ENCODE measurements at places on chromosomes 7 and 10. TPM values are rescaled to one million over a fixed set of nuclear protein-coding genes. Genes with fewer than 3 reads are reported as not detected.

NEUROD6 gene
- not detected for total RNA-seq

CLDN12 gene
- total RNA-seq = 16.1 TPM

SEMA3C gene
- 127 TPM for total RNA-seq

HOXA2 gene
- 2.5 TPM for total RNA-seq

TMEM229A gene
- total RNA-seq = not detected

SLC16A9 gene
- 0.78 TPM for total RNA-seq

PNLIP gene
- total RNA-seq = 2.1 TPM

TMEM270 gene
- not detected for total RNA-seq

- no peak for DNase-seq
Measured at GRCh38 chr7:96040250-96040772, 268.0 kb downstream of the DYNC1I1 start.

- no peak for DNase-seq
Measured at GRCh38 chr7:155222061-155222460, 75.6 kb upstream of the INSIG1 start.

GRCh38 chr10:58457761-58458616 lies 54.7 kb upstream of the BICC1 start:
- no peak for DNase-seq

- no peak for DNase-seq
Measured at GRCh38 chr10:123102673-123103072, 33.1 kb upstream of the HMX3 start.

DNA sequence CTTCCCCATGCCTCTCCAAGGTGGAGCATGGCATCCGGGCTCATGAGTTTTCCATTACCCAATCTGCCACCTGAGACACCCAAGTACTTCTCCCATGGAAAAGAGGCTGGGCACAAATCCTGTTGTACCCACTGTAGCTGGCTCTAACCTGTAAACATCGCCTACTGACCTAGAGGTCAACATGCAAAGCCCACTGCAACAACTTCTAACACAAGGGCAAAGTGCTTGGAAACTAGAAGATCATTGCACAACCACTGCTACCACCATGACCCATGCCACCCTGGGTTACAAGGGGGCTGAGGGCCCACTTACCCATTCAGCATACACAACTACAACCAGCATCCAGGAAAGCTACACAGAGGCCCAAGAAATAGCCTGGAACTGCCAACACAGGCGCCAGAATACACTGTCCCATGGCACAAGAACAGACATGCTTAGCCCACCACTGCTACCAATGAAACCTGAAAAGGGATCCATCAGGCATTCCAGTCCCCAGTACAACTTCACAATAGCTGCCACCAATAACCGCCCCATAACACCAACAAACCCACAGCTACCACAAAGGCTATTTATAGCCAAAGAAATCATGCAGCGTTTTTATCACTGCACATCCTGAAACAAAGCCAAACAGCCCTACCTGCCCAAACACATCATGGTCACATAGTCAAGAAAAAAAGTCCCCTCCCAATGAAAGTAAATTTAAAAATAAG lies 63.4 kb downstream of the RNF32 start:
- DNase-seq = no peak

GRCh38 chr7:120033114-120033513 lies 239.9 kb upstream of the KCND2 start:
- DNase-seq = no peak

DNA sequence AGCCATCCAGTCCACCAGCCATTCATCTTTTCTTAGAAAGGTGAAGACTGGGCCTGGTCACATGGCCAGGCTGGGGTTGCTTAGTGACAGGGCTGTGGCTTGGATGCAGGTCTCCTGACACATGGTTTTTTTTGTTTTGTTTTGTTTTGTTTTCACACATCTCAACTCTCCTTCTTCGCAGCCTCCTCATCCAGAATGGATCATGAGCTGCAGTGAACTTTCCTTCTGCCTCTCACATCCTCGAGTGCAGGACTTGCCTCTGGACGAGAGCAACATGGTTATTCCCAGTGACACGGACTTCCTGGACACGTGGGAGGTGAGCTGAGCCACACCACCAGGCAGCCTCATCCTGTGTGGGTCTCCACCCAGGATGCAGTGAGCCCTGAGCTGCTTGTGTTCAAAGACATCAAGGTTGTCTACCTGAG lies 9.5 kb downstream of the AKR1E2 start:
- DNase-seq = no peak

DNA sequence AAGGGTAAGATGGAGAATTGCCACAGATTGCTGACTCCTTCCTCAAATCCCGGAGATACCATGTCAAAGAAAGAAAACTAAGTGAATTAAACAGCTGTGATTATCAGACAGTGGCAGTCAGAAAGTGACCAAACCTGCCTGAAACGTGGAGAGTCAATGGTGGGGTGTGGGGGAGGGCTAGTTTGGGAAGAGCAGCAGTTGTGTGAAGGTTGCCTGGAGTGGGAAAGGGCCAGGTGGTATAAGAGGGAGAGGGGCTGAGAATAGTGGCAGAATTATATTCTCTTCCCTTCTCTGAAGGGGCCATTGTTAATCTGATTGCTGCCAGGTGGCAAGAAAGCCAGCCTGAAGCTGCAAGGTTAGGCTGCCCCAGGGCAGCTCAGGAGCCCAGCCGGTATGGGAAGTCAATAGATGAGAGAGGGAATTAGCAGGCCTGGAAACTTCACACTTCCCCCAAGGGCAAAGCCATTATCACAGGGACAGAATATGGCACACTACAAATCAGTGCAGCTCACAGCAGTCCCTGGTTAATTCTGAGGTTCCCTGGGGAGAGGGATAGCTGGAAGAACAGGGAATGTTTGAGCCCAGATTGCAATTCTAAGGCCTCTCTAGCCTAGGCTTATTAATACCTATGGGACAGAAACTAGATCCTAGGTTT lies 83.9 kb upstream of the ITGB1 start:
- no peak for DNase-seq

DNA sequence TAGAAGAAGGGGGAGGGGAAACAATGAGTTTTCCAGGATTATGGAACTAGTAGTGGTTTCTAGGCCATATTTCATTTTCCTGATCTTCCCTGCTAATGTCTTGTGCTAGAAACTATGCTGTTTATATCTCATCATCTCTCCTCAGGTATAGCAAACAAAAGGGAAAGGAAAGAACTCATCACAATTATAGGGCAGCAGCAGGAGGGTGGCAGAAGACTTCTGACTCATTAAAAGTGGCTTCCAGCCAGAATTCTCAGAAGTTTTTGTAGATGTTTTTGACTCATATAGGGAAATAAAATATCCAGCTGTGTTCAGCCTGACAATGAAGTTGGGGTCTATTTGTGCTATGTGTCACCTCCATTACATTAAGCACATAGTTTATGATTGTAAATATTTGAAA lies 6.5 kb downstream of the AHR start:
- no peak for DNase-seq

- DNase-seq = no peak
Measured at GRCh38 chr10:131980761-131981428, 828 bp downstream of the BNIP3 start.

DNA sequence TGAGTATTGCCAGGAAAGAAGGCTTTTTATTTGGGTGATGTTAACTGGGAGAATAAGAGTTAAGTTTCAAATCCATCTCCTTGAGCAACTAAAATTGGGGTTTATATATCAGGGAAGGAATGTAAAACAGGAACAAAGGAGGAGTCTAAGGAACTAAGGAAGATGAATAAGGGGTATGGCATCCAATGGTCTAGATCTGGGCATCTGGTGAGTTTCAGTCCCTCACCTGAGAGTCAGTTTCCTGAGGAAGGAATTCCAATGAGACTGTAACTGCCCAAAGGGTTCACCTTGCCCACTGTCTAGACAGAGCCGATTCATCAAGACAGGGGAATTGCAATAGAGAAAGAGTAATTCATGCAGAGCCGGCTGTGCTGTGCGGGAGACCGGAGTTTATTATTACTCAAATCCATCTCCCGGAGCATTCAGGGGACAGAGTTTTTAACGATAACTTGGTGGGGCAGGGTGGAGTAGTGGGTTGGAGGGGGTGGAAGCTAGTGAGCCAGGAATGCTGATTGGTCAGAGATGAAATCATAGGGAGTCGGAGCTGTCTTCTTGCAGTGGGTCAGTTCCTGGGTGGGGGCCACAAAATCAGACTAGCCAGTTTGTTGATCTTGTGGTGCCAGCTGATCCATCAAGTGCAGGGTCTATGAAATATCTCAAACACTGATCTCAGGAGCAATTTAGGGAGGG lies 188.3 kb upstream of the STK17A start:
- DNase-seq = no peak

DNA sequence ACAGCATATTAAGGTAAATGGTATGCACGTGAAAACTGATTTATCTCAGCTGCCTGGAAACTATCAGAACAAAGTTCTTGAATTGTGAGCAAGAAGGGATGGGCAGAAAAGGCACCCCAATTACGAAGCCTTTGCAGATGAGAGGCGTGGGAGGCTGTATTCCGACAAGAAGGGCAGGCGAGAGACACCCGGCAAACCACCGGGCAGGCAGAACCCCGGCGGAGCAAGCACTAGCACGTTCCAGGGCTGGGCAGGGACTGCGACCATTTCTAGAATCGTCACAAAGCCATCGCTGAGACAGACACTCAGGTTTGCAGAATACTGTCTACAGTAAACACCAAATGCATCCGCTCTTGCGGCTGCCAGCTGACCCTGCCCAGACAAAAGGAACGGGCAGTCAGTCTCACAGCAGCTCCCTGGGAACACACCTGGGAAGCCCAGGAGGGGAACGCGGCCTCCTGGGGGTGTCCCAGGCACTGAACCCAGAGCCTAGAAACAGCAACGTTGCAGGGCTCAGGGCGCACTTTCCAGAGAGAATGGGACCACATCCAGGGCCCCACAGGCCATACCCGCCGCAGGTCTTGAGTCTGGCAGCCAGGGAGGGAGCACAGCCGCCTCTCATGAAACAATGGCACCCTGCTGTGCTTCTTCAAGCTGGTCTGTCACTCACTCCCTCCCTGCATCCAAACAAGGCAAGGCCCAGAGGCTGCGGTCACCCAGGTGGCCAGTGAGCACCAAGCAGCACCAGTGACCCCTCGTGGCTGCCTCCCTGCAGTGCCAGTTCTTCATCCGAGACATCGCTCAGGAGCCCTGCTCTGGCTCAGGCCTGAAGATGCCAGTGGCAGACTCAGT lies 261.9 kb downstream of the PTPRN2 start:
- no peak for DNase-seq

- no peak for DNase-seq
Measured at GRCh38 chr10:102237711-102238252, 3.5 kb downstream of the PITX3 start.

GRCh38 chr7:746155-747061 lies 19.3 kb upstream of the PRKAR1B start:
- no peak for DNase-seq
